Activated T-cell treated with anti-CD3 and anti-CD28 coated beads for 48 hours (primary cell): ENCODE measurements at places on chromosomes 5 and 9.

- DNase-seq, result no peak
Measured at GRCh38 chr9:68974431-68974830, 39.5 kb downstream of the PRKACG start.

GRCh38 chr5:159971931-159972461 lies 36.9 kb upstream of the TTC1 start:
- DNase-seq, result no peak

DNA sequence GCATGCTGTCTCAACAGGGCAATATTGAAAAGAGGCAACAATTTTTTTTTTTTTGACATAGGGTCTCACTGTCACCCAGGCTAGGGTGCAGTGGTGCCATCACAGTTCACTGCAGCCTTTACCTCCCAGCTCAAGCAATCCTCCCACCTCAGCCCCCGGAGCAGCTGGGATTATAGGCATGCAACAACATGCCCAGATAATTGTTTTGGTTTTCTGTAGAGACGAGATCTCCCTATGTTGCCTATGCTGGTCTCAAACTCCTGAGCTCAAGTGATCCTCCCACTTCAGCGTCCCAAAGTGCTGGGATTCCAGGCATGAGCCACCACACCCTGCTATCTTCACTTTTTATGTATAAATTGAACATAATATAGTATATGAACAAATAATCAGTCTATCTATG lies 47.6 kb downstream of the PRELID2 start:
- no peak for DNase-seq

- no peak for DNase-seq
Measured at GRCh38 chr9:131791542-131792254, 51.8 kb upstream of the RAPGEF1 start.

- DNase-seq, result no peak
Measured at GRCh38 chr9:75146229-75146628, 57.9 kb downstream of the OSTF1 start.
